ENCODE measurements at places on chromosomes 7 and 10. TPM values are rescaled to one million over a fixed set of nuclear protein-coding genes. Genes with fewer than 3 reads are reported as not detected.

Gene SHH
- total RNA-seq, result 10.1 TPM

Gene TSPAN13
- 185 TPM for total RNA-seq

- no peak for DNase-seq
Measured at GRCh38 chr7:117937049-117937752, 64.0 kb upstream of the CTTNBP2 start.

GRCh38 chr10:125171402-125172306 is 11.3 kb upstream of the CTBP2 start:
- no peak for DNase-seq

GRCh38 chr7:152508701-152509100 is 72.9 kb upstream of the KMT2C start:
- no peak for DNase-seq

GRCh38 chr7:90346336-90347125 is at the start of gene GTPBP10:
TSS of gene GTPBP10 (plus strand) at chr7:90346716. CDS start at chr7:90346742, 26 bp downstream.
- peak; percentile 97 for DNase-seq

DNA sequence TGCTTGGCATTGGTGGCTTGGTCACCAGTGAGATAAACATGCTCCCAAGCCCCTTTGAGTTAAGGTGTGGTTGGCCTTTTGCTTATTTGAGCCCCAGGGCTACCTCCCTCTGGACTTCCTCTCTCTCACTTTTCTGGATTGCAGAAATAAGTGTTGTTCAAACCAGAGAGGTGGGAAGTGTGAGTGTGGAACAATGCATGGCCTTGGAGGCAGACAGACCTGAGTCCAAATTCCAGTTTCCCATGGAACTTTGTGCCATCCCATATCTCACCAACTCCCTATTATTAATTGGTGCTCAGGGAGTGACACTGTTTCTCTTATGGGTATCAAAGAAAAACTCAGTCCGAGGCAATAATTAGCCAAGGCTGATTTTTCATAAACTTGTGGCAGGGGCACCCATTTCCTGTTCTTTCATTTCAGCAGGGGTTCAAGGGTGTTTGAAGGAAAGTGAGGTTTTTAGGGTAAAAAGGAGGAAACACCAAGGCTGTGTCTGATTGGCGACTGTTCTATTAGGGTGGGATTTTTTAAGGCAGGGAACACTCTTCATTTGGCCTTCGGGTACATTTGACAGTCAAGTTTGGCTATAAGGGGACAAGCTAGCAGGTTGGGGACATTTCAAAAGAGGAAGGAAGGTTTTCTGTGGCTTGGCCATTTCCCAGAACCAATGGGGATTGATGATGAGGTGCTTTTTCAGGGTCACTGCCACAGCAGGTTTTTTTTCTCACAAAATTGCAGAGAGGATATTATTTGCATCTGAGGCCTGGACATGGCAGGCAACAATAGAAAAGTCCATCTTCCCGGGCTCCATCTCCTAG is 148.8 kb upstream of the NPY start:
- DNase-seq, result no peak

GRCh38 chr10:77556990-77557601 is 80.5 kb downstream of the KCNMA1 start:
- no peak for DNase-seq

DNA sequence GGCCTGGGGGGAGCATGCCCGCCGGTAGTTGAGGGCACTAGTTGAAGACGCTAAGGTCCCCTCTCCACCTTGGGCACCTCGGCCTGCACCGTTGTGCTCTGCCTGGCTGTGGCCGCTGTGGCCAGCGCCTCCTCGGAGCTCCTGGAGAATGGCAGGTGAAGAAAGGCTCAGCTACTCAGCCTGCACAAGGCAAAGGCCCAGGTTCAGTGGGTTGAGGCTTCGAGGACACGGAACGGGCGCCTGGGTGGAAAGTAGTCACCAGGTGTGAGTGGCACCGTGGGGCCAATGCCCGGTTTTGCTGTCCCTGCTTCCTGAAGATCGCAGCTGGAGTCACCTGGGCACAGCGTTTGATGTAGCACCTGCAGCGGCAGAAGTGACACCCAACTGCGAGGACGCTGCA is 12.4 kb upstream of the ZNF716 start:
- no peak for DNase-seq

DNA sequence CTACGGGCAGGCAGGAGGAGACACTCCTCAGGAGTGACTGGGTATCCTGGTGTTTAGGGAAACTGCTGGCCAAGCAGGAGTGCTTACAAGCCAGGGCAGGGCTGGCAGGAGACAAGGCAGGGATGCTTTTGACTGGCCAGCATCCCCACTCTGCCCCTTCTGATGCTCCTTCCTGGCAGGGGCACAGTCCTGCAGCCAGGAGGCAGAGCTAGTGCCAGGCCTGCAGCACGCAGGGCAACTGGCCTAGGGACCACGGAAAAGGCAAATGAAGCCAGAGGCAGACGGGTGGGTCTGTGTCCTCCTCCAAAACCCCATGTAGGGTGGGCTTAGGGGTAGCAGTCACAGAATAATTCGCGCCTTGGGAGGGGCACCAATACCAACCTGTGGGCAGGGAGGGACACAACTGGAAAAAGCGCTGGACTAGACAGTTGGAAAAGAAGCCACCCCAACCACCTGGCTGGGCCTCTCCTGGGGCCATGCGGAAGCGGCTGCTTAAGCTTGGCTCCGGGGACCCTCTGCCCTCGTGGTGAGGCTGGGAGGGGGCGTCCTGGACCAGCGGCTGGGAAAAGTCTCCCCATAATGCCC is 4.8 kb downstream of the IMPDH1 start:
- no peak for DNase-seq

DNA sequence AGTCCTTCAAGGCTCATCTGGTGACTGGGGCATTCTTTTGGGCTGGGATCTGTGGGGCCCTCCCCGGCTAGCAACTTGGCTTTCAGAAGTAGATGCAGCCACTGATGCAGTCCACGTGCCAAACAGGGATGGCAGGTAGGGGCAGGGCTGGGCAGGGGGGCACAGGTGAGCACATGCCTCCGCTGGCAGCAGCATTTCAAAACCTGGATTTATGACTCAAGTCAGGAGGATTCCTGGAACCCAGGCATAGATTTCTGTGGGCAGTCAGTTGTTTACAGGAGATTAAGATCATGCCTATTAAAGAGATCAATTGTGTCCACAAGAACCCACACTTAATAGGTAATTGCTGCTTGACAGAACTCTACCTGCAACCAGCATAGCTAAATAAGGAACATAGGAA is 839 bp upstream of the HABP2 start:
- no peak for DNase-seq

DNA sequence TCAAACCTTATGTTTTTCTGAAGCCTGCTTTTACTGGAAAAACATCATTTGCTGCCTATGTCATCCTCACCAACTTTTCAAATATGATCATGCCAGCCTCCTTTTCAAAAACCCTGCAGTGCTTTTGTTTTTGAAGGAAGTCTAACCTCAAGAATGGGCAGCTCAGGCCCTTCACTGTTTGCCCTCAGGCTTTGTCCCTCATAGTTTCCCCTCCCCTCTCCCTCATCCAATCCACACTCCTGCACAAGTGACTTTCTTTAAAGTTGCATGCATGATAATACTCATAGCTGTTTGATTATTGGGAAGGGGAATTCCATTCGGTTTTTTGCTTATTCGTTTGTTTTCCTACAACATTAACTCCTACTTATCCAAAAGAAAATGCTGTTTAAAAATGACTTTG is 219.4 kb downstream of the SEMA3E start:
- DNase-seq, result no peak

- DNase-seq, result no peak
Measured at GRCh38 chr10:33125522-33126517, 167.8 kb upstream of the ITGB1 start.

- no peak for DNase-seq
Measured at GRCh38 chr7:35785250-35785649, 15.6 kb upstream of the SEPTIN7 start.

GRCh38 chr7:7112868-7113267 is 69.5 kb upstream of the C1GALT1 start:
- no peak for DNase-seq

GRCh38 chr7:3762146-3762831 is 461.2 kb downstream of the SDK1 start:
- DNase-seq, result no peak

Gene ELAPOR2
- total RNA-seq, result 127 TPM

- no peak for DNase-seq
Measured at GRCh38 chr7:128168667-128169210, 72.3 kb upstream of the LEP start.

- DNase-seq, result no peak
Measured at GRCh38 chr7:47337531-47337930, 244.4 kb downstream of the TNS3 start.

DNA sequence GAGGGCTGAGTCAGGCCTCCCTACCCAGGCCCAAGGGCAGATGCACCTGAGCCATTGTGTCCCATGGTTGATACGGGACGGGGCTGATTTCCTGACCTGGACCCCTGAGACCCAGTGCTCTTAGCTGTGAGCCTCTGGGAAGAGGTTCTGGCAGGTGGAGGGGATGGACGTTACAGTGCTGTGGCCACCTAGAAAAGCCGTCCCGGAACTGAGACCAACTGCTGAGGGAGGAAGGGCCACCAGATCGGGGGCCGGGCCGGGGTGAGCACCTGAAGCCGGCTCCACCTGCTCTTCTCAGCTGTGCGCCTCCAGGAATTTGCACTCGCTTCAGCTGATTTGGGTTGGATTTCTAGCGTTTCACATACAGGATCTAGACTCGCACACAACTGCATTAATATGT is 35.4 kb downstream of the CHST12 start:
- no peak for DNase-seq

Gene GNAI1
- total RNA-seq, result 36.0 TPM

GRCh38 chr10:88152728-88153133 is 289.3 kb downstream of the PTEN start:
- no peak for DNase-seq

Gene CTAGE4
- 9.5 TPM for total RNA-seq

Gene TRPV6
- total RNA-seq, result 0.38 TPM

GRCh38 chr10:27248215-27248614 is 7.6 kb upstream of the ACBD5 start:
- DNase-seq, result no peak

DNA sequence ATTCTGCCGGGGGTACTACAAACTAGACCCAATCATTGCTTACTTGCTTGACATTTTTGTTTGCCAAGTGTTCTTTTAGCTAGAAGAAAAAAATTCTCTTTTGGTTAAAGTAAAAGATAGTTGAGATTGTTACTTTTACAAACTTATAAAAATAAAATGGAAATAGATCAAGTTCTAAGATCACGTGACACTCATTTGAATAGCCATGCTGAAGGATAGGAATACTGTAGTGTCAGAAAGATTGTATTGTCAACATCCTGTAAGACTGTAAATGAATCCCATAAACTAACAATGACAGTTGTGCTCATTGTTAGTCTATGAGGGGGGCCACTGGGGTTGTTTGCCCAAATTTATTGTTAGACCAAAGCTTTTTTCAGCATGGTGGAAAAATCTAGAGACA is 10.5 kb downstream of the NRG3 start:
- no peak for DNase-seq

DNA sequence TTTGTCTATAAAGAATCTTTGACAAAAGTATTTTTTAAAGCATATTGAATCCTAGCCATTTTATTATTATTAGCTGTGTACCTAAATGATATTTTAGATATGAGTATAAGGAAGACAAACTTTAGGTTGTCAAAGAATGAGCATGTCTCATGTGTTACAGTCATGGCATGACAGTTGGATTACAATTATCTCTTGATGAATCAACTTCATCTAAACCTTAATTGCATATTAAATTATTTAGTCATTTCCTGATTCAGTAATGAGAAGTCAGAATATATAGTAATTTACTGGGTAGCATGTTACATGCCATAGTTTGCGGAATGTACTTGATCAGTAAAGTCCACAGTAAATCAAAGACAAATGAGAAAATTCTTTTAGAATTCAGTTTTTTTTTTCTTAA is 59.2 kb downstream of the MAPK8 start:
- DNase-seq, result no peak

GRCh38 chr7:111108000-111108399 is 17.1 kb downstream of the LRRN3 start:
- no peak for DNase-seq

Gene FGL2
- total RNA-seq, result 32.1 TPM

- DNase-seq, result no peak
Measured at GRCh38 chr10:48769706-48770435, 85.2 kb downstream of the WDFY4 start.

- DNase-seq, result no peak
Measured at GRCh38 chr7:22612776-22613175, 112.8 kb upstream of the STEAP1B start.

DNA sequence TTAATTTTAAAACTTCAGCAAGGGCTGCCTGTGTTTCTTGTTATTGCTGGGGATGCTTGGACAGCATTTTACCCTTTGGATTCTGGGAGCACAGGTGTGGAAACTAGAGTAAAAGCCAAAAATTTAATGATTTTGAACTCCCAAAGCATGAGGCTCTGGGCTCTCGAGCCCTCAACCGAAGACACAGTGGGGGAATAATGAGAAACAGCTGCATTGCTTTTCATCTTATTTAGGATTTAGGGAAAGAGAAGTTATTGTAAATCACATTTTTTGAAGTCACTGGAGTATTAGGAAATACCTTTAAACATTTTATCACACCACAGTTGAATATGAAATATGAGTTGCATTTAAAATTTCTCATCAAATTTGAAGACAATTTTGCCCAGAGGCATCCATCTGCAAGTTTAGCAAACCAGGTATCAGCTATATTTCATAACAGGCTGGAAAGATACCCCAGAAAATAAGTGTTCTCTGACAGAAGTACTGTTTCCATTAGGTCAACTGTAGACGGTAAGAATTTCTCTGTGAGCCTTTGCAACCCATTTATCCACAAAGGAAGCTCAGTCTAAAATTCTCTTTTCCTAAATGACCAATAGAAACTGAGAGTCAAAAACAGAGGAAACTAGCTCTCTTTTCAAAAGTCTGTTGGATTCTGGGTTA is 290.6 kb upstream of the PHYHIPL start:
- no peak for DNase-seq

DNA sequence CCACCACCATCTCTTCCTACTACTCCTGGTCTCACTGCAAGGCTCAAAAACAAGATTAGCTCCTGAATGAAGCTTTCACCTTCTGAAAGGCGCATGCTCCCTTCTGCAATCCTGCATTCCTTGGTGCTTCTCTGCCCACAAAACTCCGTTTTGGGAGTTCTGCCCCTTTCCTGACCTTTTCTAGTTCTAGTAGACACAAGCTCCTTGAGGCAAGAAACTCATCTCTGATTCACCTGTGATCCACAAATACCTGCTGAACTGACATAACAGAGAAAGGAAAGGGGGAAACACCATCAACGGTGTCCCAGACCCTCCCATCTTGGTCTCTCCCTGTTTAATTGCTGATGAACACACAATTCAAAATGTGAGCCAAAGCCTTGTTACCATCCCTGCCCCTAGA is 64.0 kb upstream of the EGR2 start:
- DNase-seq, result no peak

DNA sequence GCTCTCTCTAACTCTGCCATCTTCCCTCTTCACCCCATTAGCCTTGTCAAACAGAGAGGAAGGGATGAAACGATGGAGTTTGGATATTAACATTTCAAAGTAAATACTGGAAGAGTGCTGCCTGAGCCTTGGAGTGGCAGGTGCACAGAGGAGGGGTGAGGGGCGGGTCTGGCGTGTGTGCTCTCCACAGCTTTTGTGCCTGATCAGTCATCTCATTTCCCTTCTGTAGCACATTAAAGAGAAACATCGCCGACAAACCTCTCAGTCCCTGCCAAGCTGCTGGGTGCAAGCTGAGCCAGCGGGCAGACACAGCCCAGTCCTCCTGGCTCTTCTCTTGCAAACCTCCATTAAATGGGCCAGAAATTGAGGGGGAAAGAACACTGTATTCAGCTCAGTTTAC is 76.2 kb downstream of the SLIT1 start:
- no peak for DNase-seq

Data from upper lobe of right lung (tissue), 1 donor.